Kidney (tissue), 22 donors: ENCODE measurements at places on chromosomes 3 and 15. TPM values are rescaled to one million over a fixed set of nuclear protein-coding genes. Genes with fewer than 3 reads are reported as not detected.

GRCh38 chr3:184633237-184633579, 71.6 kb downstream of the EPHB3 start:
- no peaks in the 10 kb centered on the region for H3K27me3 ChIP-seq
- H3K4me1 ChIP-seq = no peaks in the 10 kb centered on the region
- H3K27ac ChIP-seq = no peak overlapping the region
- DNase-seq = no peak
- H3K36me3 ChIP-seq = no peaks in the 10 kb centered on the region
- no peak overlapping the region for H3K4me3 ChIP-seq

DNA sequence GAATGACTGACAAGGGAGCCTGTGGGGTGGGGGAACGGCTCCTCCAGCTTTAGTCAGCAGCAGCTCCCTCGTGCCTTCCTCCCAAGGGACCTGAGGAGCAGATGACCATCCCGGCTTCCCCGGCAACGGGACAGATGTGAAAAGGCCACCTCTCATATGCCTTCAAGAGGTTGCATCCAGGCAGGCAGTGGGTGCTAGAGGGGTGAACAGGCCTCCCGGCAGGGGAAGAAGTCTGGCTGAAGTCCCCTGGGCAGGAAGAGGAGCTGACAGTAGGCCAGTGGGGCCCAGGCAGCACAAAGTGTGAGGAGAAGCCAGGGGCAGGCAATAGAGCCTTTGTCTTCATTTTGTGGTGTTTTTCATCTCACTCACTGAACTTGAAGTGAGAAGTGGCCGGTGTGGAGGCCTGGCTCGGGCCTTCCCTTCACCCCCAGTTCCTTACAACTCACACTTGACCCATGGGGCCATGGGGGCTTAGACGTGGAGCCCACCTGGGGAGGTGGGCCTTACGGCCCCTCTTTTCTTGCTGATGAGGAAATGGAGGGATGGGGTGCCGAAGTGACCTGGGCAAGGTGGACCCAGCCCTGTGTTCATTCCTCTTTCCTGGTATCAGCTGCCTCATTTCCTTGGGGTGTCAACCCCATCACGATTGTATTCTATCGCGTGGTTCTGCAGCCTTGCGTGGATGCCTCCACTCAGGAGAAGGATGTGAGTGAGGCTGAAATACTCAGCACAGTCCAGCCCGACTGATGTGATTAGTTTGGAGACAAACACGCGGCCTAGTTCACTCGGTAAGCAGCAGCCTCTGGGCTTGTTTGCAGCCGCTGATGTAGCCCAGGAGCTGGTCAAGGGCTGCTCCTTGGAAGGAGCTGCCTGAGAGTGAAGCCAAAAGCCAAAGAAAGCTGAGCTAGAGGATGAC, 115.5 kb upstream of the ALDH1A3 start:
- H3K4me1 ChIP-seq = no peaks in the 10 kb centered on the region
- no peaks in the 10 kb centered on the region for H3K36me3 ChIP-seq
- no peak overlapping the region for H3K27ac ChIP-seq
- no peak for DNase-seq
- no peak overlapping the region for H3K4me3 ChIP-seq
- no peaks in the 10 kb centered on the region for H3K27me3 ChIP-seq

DNA sequence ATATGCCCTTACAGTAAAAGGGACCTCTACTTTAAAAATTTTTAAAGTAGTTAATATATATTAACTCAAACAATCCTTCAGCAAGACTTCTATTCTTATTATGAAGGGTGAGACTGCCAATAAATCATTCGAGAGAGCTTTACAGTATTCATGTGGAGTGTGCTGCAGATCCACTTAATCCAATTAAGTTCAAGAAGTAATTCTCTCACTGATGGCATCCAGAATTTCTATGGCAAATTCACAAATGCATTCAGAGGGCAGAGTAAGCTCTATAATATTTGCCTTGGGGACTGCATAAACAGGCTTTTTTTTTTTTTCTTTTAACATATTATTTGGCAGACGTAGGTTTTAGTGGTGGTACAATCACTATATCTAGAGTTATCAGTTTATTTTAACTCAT, 692.0 kb downstream of the NLGN1 start:
- DNase-seq = no peak
- H3K36me3 ChIP-seq = no peaks in the 10 kb centered on the region
- H3K4me1 ChIP-seq = no peaks in the 10 kb centered on the region
- H3K27ac ChIP-seq = no peak overlapping the region
- no peak overlapping the region for H3K4me3 ChIP-seq

The CCR1 gene
- total RNA-seq = 13.8 TPM

GRCh38 chr3:182533394-182533793, 259.9 kb upstream of the ATP11B start:
- H3K4me3 ChIP-seq = no peak overlapping the region
- H3K36me3 ChIP-seq = no peaks in the 10 kb centered on the region
- no peak for DNase-seq
- H3K4me1 ChIP-seq = no peaks in the 10 kb centered on the region

GRCh38 chr3:7953449-7954014, 548.1 kb upstream of the LMCD1 start:
- no peak overlapping the region for H3K27ac ChIP-seq
- H3K4me3 ChIP-seq = no peak overlapping the region
- DNase-seq = no peak
- H3K36me3 ChIP-seq = no peaks in the 10 kb centered on the region
- no peaks in the 10 kb centered on the region for H3K27me3 ChIP-seq
- H3K4me1 ChIP-seq = no peaks in the 10 kb centered on the region

DNA sequence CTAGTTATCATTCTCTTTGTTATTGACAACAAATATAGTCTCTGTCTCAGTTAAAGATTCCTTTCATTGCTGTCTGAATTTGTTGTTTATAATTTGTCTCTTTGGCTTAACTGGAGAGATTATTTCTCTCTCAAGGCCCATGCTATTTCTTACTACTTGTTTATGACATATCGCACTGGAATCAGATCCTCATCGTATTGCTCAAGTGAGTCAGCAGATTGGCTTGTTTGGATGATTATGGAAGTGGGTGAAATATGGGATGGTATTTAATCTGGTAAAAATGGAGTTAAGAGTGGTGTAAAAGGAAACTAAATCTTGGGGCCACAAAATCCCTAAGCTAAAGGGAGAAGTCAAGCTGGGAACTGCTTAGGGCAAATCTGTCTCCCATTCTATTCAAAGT, 613.1 kb downstream of the SI start:
- H3K27ac ChIP-seq = no peak overlapping the region
- H3K27me3 ChIP-seq = no peaks in the 10 kb centered on the region
- H3K4me3 ChIP-seq = no peak overlapping the region
- no peaks in the 10 kb centered on the region for H3K4me1 ChIP-seq
- no peak for DNase-seq

The NR2E3 gene
- 0.19 TPM for total RNA-seq

GRCh38 chr3:167066977-167067786, 312.9 kb downstream of the ZBBX start:
- DNase-seq = peak; percentile 49
- no peaks in the 10 kb centered on the region for H3K27me3 ChIP-seq
- peak overlapping the region; percentile 44 for H3K4me3 ChIP-seq
- H3K4me1 ChIP-seq = no peaks in the 10 kb centered on the region
- H3K36me3 ChIP-seq = no peaks in the 10 kb centered on the region

GRCh38 chr3:39064646-39065045, 12.8 kb downstream of the WDR48 start:
- no peak overlapping the region for H3K4me3 ChIP-seq
- H3K4me1 ChIP-seq = no peaks in the 10 kb centered on the region
- no peak for DNase-seq
- peaks cover 7% of the 10 kb centered on the region for H3K36me3 ChIP-seq
- no peak overlapping the region for H3K27ac ChIP-seq
